ENCODE measurements at places on chromosomes 5 and 9. TPM values are rescaled to one million over a fixed set of nuclear protein-coding genes. Genes with fewer than 3 reads are reported as not detected.
A peak's percentile ranks its signal among the peaks of the same experiment; 100 is the strongest.

DNA sequence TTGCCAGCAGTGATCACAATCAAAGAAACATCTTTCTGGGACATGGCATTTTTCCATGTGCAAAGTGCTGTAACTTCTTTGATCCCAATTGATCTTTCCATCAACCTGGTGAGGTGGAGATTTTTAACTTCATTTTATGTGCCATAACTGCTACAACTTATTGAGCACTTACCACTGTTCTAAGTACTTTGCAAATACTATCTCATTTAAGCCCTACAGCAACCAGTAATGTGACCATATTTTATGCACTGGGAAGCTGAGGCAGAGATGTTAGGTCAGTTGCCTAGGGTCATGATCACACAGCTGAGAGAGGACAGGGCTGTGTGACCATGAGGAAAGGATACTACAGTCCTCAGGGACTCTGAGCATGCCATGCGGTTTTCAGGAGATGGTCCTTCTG is 17.9 kb upstream of the STRBP start:
- peaks cover 4% of the 10 kb centered on the region for H3K27me3 ChIP-seq
- no peak overlapping the region for H3K4me3 ChIP-seq
- H3K4me1 ChIP-seq: no peaks in the 10 kb centered on the region

The C9orf152 gene
- not detected for total RNA-seq

DNA sequence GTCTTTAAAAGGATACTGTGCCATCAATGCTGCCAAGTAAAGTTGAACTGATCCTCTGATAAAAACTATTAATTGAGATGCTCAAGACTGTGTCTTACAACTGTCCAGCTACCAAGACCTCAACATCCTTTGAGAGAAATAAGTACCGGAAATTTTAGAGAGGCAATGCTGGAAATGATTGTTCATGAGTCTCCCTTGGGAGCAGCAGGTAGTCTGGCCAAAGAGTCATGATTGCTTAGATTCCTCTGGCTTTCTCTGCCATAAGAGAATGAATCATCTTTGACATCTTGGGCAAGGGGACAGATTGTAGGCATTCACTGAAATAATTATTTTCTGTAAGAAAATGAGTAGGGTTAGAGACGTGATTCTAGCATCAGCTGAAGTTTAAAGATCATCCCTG is 466.6 kb upstream of the DAB2 start:
- no peak overlapping the region for H3K27ac ChIP-seq
- no peak overlapping the region for H3K4me3 ChIP-seq
- no peaks in the 10 kb centered on the region for H3K4me1 ChIP-seq

DNA sequence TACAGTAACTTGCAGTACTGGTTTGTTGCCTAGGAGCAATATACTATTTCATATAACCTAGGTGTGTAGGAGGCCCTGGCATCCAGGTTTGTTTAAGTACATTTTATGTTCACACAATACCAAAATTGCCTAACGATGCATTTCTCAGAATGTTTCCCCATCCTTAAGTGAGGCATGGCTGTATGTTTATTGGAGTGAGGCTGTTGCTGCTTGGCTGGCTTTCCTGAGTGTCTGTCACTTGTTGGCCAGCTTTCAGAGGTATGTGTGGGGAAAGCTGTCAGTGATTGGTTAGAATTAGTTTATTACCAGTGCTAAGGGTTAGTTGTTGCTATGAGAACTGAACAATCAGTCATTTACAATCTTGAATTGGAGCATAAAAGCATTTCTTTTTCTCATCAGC is 154.1 kb upstream of the CDH12 start:
- no peaks in the 10 kb centered on the region for H3K27me3 ChIP-seq
- no peak for DNase-seq
- no peaks in the 10 kb centered on the region for H3K4me1 ChIP-seq
- no peaks in the 10 kb centered on the region for H3K36me3 ChIP-seq
- H3K27ac ChIP-seq: no peak overlapping the region
- no peak overlapping the region for H3K4me3 ChIP-seq

The CD74 gene
- total RNA-seq: not detected

The NR5A1 gene
- not detected for total RNA-seq

The RGS14 gene
- 1.1 TPM for total RNA-seq

The ICE1 gene
- 21.9 TPM for total RNA-seq

GRCh38 chr5:16934677-16935153 is 1.4 kb downstream of the MYO10 start:
- H3K4me3 ChIP-seq: peak overlapping the region; percentile 99
- no peaks in the 10 kb centered on the region for H3K27me3 ChIP-seq
- H3K36me3 ChIP-seq: peaks cover 41% of the 10 kb centered on the region
- DNase-seq: peak; percentile 51
- peak overlapping the region; percentile 93 for H3K27ac ChIP-seq

The FAM151B gene
- total RNA-seq: 2.8 TPM

DNA sequence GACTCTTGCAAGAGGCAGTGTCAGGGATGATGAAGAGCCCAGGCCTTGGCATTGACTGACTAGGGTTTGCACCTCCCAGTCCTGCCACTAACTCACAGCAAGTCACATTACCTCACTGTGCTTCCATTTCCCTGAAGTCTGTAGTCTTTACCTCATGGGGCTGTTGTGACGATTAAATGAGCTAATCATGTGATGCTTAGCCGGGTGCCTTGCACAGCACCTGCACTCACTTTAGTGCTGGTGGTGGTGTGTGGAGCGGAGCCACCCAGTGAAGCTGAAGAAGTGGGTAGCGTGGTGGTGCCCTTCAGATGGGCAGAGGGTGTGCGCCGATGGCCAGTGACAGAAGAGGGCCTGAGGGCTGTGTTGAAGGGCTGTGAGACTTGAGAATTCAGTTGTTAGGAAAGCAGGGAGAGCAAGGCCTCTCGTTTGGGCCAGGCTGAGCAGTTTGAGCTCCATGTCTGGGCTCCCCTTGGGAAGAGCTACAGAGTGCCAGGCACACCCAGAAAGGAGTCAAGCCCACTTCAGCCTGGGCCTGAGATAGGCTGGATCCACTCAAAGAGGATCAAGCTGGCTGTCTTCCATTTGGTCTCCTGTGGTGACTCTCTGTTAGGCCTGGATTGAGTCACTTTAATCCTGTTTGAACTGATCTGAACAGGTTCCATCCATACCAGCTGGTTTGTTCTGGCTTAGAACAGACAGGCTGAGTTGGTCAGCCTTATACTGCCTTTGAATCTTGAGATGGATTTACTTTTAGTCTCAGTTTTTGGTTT is 42.5 kb downstream of the RALGPS1 start:
- H3K4me3 ChIP-seq: peak overlapping the region; percentile 43
- H3K27me3 ChIP-seq: peaks cover 9% of the 10 kb centered on the region
- DNase-seq: peak; percentile 75
- peak overlapping the region; percentile 95 for H3K27ac ChIP-seq
- peaks cover 33% of the 10 kb centered on the region for H3K4me1 ChIP-seq
- no peaks in the 10 kb centered on the region for H3K36me3 ChIP-seq

DNA sequence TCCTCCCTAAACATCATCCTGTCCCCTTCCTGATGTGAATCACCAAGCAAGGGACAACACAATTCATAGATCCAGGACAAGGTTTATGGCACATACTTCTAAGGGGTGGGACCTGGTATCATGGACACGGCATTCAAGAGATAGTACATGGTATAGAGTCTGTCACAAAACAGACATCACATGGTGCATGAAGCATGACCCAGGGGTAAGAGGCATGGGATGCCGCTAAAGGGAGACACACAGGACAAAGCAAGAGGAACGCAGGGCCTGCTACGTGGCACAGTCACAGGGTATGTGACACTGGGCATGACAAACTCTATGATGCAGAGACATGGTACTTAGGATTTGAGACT is 20.7 kb downstream of the GSN start:
- peak overlapping the region; percentile 98 for H3K27ac ChIP-seq
- H3K4me3 ChIP-seq: peak overlapping the region; percentile 64
- peaks cover 26% of the 10 kb centered on the region for H3K36me3 ChIP-seq

- H3K4me1 ChIP-seq: peaks cover 45% of the 10 kb centered on the region
- no peaks in the 10 kb centered on the region for H3K27me3 ChIP-seq
- H3K36me3 ChIP-seq: no peaks in the 10 kb centered on the region
- no peak overlapping the region for H3K4me3 ChIP-seq
Observed at GRCh38 chr5:123124126-123124858, 35.3 kb downstream of the PRDM6 start.

DNA sequence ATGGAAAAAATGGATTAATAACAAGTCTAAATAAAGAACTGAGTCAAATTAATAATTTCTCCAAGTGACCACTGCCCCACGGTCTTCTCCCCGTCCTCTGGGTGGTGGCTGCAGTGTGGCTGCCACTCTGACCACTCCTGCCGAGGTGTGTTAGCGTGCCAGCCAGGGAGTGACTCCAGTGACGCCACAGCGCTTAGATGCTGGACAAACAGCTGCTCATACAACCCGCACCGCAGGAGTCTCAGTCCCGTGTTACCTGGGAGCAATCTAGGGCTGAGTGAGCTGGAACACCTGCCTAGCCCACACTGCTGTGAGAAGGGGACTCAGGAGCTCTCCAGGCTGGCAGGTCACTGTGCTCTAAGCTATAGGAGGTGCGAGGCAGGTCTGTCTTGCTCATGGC is 10.2 kb downstream of the MAPK9 start:
- H3K27me3 ChIP-seq: no peaks in the 10 kb centered on the region
- DNase-seq: no peak
- no peak overlapping the region for H3K27ac ChIP-seq
- no peak overlapping the region for H3K4me3 ChIP-seq
- no peaks in the 10 kb centered on the region for H3K4me1 ChIP-seq
- peaks cover 81% of the 10 kb centered on the region for H3K36me3 ChIP-seq

GRCh38 chr9:115333277-115334070 is 215.5 kb upstream of the TNC start:
- no peak overlapping the region for H3K4me3 ChIP-seq
- no peak for DNase-seq
- H3K27me3 ChIP-seq: peaks cover 16% of the 10 kb centered on the region
- no peaks in the 10 kb centered on the region for H3K36me3 ChIP-seq
- peaks cover 4% of the 10 kb centered on the region for H3K4me1 ChIP-seq

DNA sequence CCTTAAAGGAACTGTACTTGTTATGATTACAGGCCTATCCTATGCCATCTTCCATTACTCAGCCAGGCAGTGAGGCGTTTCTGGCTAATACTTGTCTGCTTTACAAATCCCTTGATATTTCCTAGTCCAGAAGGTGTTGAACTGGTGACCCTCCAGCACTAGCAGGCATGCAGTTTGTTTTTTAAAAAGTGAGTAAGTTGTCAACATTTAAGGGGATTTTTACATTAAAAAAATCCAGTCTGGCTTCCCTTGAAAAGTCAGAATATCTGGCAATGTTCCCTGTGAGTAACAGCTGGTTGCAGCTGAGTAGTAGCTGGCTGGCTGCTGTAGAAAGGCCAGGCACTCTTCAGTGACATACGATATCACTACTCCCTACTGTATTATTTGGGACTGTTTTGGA is 21.8 kb downstream of the GRIN3A start:
- no peaks in the 10 kb centered on the region for H3K27me3 ChIP-seq
- no peak for DNase-seq
- no peak overlapping the region for H3K27ac ChIP-seq
- H3K36me3 ChIP-seq: no peaks in the 10 kb centered on the region
- no peaks in the 10 kb centered on the region for H3K4me1 ChIP-seq

GRCh38 chr9:13429301-13430190 is 150.1 kb upstream of the MPDZ start:
- H3K36me3 ChIP-seq: no peaks in the 10 kb centered on the region
- H3K27ac ChIP-seq: no peak overlapping the region
- peaks cover 10% of the 10 kb centered on the region for H3K27me3 ChIP-seq
- DNase-seq: no peak
- H3K4me1 ChIP-seq: no peaks in the 10 kb centered on the region
